ENCODE measurements at places on chromosomes 7 and 10. TPM values are rescaled to one million over a fixed set of nuclear protein-coding genes. Genes with fewer than 3 reads are reported as not detected.

DNA sequence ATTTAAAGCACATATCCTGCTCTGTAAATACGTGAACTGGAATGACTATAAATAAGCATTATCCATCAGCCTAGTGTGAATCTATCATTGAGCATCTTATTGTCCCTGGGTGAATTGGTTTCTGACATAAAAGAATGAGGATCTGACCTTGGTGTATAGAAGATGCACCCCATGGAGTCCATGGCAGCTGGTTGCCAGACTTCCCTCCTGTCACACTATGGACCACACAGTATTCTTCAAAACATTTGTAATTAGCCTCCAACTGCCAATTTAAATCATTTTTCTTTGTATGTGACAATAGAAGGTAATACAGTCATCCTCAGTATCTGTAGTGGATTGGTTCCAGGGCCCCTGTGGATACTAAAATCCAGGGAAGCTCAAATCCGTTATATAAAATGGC, 238.1 kb upstream of the ZWINT start:
- DNase-seq, result no peak

DNA sequence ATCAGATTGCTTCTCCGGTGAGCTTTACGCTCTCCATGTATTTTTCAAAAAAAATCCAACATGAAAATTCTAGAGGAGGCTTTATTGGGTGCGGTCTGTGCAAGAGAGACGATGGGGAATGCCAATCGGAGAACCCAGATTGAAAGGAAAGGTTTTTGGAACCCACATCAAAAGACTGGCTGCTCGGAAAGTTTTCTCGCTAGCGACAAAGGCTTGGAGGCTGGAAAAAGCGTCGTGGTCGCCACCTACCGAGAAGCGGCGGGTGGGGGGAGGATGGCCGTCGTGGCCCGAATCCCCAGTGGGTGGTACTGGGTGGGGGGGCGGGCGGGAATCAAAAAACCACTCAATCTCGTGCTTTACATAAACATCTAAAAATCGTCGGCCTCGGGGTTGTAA, 1.1 kb upstream of the GTF2I start:
- DNase-seq, result peak; percentile 62

DNA sequence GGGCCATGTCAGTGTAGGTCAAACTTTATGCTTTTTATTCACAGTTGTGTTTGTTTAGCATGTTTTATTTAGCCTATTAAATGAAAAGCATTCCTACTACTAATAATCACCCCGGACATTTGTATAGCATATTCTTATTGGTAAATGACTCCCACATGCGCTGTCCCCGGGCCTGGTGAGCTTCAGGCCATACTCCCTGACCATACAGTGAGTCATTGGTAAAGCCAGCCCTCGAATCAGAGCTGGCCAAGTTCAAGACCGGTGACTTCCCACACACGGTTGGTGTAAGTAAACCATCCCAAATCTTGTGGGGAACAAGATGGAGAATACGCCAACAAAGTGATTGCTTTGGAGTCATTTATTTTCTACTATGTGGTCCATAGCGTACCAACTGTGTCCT, 238.7 kb upstream of the TCF7L2 start:
- no peak for DNase-seq

DNA sequence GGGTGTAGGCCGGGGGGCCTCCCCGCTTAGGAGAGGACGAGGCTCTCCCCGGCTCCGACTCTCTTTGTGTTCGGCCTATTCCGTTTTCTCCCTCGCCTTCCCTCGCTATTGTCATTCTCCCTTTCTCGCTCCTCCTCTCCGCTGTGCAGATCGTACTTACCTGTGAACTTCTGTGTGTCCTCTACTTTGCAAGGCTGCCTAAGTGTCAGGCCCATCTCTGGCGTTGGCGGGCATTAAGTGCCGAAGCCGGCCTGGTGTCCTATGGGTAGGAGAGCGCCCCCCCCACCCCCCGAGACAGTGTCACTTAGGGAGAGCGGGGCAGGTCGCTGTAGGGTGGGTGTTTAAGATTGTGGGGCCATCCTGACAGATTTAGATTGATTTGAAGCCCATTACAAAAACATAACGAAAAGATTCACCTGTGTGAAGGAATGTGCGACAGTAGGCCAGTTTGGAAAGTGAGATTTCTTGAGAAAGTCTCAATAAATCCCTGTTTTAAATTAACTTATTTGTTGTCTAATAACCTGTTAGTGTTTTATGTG, 579 bp downstream of the RBM33 start:
- peak; percentile 66 for DNase-seq

DNA sequence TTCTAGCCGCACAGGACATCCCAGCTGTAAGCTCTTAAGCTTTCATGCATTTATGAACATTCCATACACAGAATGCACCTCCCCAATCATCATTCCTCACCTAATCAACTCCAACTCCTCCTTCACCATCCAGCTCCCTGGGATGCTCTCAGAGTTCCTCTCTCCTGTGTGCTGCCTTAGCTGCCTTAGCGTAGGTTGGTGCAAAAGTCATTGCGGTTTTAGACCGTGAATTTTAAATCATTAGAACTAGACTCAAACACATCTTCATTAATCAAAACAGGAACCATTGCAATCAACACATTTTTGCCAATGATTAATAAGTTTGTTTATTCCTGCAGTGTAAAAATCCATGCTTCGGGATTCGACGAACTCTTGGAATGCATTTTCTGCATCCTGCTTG, 159.9 kb upstream of the CDCA7L start:
- no peak for DNase-seq

GRCh38 chr10:110353244-110354119, 48.8 kb upstream of the SMNDC1 start:
- DNase-seq, result no peak

GRCh38 chr7:71835056-71835455, 577.1 kb downstream of the CALN1 start:
- no peak for DNase-seq

DNA sequence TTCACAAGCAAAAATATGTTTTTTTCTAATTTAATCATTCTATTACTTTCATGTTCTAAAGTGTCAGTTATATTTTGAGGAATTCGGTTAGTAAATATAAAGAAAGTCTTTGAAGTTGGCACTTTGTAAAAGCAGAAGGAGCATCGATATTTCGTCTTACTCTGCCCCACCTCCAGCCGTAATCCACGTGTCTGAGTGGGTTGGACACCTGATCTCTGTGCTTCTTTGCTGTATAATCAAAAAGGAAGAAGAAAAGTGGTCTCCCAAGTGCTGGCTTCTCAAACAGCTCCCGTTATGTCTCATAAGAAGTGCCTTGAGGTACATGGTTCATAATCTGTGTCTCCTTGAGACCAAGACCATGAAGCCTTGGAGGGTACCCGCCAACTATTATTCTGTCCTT, 19.8 kb downstream of the PRKAR2B start:
- no peak for DNase-seq

- no peak for DNase-seq
Observed at GRCh38 chr10:11213137-11213536, 195.5 kb downstream of the CELF2 start.

GRCh38 chr7:47170516-47170915, 411.4 kb downstream of the TNS3 start:
- no peak for DNase-seq

DNA sequence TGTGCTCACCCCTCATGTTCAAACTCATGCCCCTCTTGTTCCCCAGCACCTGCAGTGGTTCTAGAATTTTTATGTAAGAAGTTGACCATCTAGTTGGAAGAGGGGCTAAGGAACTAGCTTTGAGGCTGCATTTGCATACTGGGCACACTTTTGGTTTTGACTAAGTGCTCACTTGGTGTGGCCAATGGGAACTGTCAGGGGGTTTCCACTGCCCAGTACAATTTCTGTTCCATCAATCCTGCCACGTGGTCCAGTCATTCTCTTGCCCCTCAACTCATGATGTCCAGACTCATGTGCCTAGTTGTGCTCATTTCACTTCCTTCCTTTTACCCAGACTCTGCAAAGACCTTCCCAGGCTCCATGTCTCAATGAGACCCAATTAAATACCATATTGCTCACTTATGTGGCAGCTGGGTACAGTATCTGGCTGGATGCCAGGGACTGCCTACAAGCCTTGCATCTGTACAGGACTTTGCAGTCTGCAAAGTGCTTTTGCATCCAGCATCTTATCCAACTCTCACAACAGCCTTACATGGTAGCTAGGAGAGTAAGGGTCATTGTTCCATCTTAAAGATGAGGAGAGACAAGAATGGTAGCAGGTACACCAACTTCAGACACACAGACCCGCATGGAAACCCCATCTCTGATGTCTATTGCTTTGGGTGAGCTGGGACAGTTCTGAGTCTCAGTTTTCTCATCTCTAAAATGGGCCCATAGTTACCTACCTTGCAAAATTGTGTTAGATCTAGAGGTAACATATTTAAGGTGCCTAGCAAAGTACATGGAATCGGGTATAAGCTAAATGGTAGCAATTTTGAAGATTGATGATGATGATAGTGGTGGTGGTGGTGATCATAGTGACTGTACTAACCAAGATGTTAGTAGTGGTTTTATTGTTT, 30.1 kb upstream of the KCNMA1 start:
- no peak for DNase-seq

DNA sequence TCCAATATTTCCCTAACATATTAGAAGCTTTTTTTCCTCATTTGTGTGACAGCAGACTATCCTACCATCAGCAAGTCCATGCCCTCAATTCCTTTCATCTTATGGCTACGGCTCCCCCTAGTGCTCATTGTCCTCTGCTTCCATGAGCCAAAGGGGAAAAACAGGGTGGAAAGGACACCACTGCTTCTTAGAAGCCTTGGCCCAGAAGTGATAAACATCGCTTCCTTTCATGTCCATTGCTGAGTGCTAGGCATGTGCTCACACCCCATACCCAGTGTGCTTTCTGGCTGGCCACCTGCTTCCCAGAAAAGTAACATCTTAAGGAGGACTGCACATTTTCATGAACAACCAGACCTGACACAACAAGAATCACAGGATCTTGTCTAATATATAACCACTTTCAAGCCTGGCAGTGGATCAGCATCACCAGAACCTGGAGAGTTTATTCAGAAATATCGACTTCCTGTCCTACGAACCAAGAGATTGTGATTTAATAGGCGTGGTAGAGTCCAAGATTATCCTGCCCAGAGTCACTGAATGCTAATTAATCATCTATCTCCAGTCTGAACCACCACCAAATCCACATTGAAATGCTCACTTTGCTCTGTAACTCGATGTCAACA, 650.5 kb upstream of the SORCS1 start:
- peak; percentile 63 for DNase-seq

GRCh38 chr7:41255716-41256115, 447.2 kb downstream of the INHBA start:
- DNase-seq, result no peak

GRCh38 chr10:95242581-95243317, 48.1 kb downstream of the PDLIM1 start:
- peak; percentile 45 for DNase-seq

DNA sequence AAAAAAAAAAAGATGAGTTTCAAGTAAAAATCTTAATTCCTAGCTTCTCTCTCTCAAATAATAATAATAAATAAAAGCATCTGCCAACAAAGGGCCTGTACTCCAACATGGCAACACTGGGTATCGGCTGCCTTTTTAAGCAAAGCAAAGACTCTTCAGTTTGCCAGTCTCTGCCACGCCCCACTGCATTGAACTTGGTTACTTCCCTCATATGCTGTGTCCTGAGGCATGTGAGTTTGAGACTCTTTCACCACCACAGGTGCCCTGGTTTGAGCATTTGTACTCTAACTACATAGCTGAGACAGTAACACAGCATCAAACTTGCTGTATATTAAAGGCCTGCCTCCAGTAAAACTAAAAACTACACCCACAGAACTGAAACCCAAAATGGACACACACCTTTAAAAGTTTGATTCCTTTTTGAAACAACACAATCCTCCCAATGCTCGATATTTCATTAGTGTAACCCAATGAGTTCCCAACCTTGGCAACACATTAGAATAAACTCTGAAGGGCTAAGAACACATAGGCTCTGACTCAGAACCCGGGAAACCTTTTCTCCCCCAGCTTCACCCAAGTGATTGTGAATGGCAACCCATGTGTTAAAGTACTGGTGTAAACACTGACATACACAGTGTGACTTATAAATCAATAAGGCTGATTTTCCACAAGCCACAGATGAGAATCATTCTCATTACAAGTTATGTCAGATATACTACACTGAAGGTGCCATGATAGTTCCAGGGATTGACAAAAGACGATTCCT, 12.0 kb downstream of the JAZF1 start:
- peak; percentile 75 for DNase-seq

- no peak for DNase-seq
Observed at GRCh38 chr10:10854725-10855124, 162.9 kb upstream of the CELF2 start.

The PDGFA gene
- total RNA-seq, result 1.2 TPM

The GIMAP1 gene
- 0.30 TPM for total RNA-seq

The FAM237B gene
- total RNA-seq, result not detected

The NXPH1 gene
- not detected for total RNA-seq

The MRLN gene
- not detected for total RNA-seq

The ATG9B gene
- total RNA-seq, result 5.1 TPM

The DMBT1 gene
- not detected for total RNA-seq

The NFE2L3 gene
- total RNA-seq, result 1.6 TPM

The TRIP6 gene
- 13.4 TPM for total RNA-seq

The AVL9 gene
- 63.3 TPM for total RNA-seq

The WBP1L gene
- 44.3 TPM for total RNA-seq
